CD4-positive, alpha-beta T cell treated with Interleukin-10 for 1 hour (primary cell): ENCODE measurements at places on chromosomes 3 and 15.

GRCh38 chr15:40843885-40844695 lies at the start of gene SPINT1:
SPINT1 (plus strand) TSS chr15:40844048; CDS start chr15:40844555, 507 bp downstream.
- DNase-seq, result peak; percentile 15

GRCh38 chr3:14938954-14939353 lies 8.4 kb upstream of the NR2C2 start:
- no peak for DNase-seq

DNA sequence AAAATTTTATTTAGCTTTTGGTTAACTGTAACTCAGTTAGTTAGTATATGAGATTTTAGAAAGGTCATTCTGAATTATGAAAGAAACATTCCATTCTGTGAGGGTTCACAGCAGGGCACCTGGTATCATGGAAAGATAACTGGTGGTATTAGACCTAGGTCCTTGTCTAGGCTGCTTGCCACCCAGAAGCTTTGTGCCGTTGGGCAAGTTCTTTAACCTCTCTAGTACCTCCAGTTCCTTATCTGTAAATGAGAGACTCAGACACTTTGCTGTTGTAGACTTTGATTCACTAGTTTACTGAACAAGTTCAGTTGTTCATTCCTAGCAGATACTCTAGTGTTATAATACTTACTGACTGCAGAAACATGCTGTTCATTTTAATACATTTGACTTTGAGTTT lies 25.4 kb downstream of the PDCD6IP start:
- DNase-seq, result no peak

- DNase-seq, result no peak
Observed at GRCh38 chr3:156488767-156489166, 66.2 kb downstream of the SSR3 start.

DNA sequence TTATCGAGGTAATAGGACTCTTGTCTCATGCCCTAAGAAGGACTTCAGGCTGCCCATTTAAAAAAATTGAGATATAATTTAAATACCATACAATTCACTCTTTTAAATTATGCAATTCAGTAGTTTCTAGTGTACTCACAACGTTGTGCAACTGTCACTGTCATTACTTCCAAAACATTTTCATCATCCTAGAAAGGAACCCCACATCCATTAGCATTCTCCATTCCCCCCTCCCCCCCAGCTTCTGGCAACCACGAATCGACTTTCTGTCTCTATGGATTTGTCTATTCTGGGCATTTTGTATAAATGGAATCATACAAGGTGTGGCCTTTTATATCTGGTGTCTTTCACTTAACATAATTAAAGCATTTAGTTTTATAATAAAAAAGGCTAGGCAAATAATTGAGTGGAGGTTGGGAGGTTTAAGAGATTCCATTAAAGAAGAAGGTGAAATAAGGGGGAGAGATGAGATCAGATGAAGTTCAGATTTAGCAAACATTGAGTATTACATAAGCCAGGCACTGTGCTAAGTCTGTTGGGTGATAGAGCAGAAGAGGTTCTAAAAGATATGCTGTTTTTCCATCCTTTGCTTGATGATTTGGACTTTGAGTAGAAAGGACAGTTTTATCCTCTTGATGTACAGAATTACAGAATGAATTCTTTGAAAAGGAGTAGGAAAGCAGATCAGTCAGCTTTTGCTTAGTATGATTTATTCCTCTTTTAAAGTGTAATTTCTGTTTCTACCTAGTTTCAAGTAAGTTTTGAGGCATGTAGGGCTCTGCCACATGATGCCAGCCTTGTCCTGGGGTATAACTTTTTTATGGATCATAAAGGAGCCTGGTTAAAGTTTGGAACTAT lies 36.3 kb downstream of the UBE2E2 start:
- DNase-seq, result no peak

DNA sequence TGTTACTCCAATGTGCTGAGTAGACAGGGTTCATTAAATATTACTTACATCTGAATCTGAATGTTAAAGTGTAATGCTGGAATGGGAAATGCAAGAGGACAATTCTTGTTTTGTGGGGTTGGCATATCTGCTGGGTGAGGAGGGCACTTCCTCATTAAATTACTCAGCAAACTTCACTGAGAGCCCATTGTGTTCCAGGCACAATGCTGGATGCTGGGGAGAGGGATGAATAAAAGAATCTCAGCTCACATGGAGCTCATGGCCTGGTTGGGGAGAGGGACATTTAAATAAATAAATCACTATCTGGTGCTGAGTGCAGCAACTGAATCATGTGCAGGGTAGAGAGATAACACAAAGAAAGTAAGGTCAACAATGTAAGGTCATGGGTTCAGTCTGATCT lies 199.2 kb upstream of the CFAP20DC start:
- DNase-seq, result no peak

DNA sequence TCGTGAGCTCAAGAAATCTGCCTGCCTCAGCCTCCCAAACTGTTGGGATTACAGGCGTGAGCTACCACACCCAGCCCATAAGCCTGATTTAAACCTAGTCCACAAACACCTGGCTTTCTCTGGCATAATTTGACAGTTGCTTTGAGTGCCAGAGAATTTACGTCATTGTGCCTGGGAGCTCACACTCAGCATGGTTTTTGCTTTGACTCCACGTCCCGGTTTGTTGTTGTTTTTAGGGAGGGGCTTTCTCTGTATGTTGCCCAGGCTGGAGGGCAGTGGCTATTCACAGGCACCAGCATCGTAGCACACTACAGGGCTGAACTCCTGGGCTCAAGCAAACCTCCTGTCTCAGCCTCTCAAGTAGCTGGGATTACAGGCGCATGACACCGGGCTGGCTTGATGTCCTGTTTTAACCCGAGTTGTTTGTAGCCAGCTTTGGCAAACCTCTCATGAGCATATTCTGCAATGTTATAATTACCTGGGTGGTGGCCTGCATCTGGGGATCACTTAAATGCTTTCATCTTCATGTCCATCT lies 32.7 kb downstream of the CEMIP start:
- DNase-seq, result no peak

DNA sequence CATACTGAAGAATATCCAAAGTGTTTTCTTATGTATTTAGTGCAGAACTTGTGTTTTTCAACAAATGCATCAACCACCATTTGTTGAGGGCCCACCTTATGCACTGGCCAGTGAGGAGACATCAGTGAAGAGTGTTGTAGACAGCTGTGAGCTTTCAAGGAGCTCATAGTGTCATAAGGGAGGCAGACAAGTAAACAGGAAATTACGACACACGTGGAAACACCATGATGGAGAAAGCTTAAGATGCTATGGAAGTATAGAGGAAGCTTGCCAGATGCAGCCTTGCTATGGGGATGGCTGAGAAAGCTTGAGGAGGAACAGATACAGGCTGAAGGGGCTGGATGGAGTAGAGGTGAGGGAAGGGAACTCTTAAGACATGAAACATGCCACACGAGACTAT lies 50.8 kb upstream of the PSMD6 start:
- DNase-seq, result no peak

GRCh38 chr3:138608322-138609135 lies at the start of gene FAIM:
FAIM (plus strand) TSS chr3:138608771; CDS start chr3:138619727, 10,956 bp downstream.
- peak; percentile 74 for DNase-seq

DNA sequence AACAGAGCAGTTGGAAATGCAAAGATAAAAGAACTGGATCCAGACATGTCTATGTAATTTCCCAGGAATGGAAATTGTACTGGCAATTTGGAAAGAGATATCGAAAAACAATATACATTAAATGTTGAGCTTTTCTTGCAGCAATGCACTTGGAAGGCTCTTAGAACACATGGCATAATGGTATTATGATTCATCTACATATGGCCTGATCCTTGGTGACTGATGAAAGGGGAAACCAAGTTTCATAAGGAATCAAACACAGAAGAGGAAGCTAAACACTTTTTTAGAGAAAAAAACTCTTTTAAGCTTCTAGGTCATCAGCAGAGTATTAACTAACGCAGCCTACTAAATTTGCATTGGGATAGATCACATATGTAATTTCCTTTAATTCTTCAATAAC lies 12.4 kb upstream of the GREM1 start:
- no peak for DNase-seq

DNA sequence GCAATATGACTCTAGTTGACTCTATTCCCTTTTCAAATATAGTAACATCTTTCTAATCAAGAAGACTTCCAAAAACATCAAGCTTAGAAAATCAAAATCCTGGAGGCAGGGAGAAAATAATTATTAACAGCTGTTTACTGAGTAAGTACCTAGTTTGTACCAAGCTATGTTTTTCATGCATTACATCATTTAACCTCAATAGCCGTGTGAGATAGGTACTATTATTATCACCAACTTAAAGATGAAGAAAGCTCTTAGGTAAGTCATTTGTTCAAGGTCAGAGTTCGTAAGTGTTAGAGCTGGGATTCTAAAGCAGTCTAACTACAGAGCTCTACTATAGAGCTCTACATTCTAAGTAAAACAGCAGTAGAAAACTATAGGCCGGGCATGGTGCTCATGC lies 41.6 kb downstream of the GSK3B start:
- no peak for DNase-seq

DNA sequence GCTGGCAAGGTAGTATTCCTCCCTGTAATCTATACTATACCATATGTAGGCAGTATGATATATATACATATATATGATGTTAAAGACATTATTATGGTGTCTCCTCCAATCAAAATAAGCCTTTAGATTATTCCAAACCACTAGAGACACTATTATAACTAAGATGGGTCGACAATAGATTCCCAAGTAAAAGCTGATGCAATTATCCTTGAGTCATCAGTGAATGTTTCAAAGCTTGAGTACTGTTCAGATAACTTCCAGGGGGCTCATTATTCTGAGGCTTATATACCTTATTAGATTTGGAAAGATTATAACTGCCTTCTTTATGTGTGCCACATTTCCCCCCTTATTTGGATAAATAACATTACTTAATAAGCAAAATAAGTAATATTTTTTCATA lies 11.9 kb upstream of the C3orf38 start:
- DNase-seq, result no peak

DNA sequence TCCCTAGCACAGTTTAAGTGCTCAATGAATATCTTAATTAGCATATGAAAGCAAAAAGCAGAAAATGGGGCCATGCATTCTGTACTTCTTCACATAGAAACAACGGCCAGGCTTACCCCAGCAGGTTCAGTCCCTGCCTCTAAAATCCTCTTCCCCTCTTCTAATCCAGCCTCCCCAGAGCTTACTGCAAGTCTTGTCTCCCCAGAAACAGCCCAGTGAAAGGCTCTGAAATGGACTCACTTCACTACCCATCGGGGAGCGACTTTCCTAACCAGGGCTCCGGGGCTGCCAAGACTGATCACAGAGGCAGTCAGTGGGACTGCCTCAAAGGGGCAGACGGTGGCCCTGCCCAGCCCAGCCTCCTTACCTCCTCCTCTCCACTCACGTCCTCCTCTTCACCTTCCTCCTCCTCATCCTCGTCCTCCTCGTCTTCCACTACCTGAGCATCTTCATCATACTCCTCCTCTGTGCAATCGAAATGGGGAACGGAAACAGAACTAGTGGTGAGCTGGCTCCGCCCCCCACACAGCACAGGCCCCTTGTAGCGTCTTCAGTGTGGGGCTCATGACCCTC lies 38.0 kb downstream of the ANP32A start:
- no peak for DNase-seq

DNA sequence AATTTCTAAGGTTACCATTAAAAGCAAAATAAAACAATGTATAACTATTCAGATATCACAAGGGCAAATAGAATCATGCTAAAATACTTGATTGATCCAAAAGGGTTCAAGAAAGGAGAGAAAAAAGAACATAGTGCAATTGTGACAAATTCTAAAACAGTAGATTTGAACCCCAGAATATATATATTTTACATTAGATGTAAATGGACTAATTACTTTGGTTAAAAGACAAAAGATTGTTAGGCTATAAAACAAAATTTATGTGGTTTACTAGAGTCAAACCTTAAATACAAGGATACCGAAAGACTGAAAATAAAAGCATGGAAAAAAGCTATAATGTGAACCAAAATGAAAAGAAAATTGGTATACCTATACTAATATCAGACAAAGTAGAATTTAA lies 129.3 kb downstream of the ADAMTSL3 start:
- no peak for DNase-seq

DNA sequence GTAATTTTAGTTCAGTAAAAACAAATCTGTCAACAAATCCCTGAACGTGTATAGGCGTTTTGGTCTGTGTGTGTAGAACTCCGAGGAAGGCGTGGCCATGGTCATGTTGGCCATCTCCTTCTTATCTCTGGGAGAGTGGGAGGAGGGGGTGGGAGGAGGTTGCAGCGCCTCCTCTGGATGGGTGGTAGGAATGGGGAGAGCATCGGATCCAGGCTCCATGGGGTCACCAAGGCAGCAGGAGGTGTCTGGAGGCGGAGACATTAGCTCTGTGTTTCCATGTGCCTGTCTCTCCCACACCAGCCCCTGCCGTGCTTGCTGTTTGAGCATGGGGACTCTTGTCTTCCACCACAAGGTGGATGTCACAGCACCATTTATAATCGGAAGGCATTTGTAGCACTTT lies 34.5 kb upstream of the TRPM1 start:
- DNase-seq, result no peak

- no peak for DNase-seq
Observed at GRCh38 chr3:61893840-61894566, 332.6 kb downstream of the PTPRG start.

DNA sequence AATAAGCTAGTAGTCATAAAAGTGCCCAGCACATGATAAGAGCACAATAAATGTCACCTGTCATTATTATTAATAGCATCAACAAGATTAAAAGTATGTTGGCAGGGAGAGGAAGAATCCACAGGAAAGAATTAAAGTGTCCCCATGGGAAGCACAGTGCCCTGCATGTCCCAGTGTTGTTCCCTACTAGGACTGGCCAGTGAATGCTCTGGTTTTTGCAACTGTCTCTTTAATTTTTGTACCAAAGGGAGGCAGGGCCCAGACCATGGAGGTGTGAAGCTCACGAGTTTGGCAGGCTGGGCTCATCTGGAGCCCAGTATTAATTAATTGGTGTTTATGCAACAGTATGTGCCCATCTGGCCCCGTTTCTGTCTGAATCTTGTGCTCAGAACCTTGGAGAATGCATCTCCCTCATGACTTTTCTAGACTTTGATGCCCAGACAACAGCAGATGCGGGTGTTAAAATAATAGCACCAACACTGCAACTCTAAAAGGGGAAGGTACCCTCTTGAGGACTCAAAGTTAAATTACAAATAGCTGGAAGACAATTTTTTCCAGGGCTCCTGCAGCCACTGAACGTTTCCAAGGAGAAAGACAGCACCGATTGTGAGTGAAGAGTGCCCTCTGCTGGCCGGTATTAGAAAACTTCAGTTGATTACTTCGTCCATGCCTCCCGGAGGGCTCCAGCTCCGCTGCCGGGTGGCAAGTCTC lies 71.9 kb upstream of the SPATA12 start:
- peak; percentile 72 for DNase-seq

DNA sequence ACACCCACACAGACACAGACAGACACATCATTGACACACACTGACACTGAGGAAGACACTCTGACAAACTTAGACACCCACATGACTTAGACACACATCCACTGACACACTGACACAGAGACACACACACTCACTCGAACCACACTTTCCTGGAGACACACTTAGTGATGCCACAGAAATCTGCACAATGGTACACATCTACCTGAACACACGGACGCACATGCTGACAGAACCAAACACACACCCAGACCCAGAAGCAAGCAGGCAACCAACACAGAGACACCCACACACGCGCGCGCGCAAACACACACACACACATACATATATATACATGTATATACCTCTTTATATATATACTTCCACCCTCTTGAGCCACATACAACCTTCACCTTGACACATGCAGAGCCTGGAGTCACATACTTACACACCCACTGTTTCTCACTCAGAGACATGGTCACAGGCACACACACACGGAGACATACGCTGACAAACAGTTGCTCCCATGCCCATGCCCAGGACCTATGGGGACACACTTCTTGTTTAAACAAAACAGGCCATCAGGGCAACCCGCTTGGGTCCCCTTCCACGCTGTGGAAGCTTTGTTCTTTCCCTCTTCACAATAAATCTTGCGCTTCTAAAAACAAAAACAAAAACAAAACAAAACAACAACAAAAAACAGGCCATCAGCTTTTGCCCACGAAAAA lies 913 bp upstream of the SCN5A start:
- peak; percentile 13 for DNase-seq
